Stimulated activated CD4-positive, alpha-beta T cell treated with anti-CD3 and anti-CD28 coated beads, Interleukin-4, amount 100 ng/mL, for 24 hours (primary cell): ENCODE measurements at places on chromosomes 13 and 19.
A peak's percentile ranks its signal among the peaks of the same experiment; 100 is the strongest.

- no peak for DNase-seq
Observed at GRCh38 chr19:11446271-11446651, 10.8 kb downstream of the PRKCSH start.

DNA sequence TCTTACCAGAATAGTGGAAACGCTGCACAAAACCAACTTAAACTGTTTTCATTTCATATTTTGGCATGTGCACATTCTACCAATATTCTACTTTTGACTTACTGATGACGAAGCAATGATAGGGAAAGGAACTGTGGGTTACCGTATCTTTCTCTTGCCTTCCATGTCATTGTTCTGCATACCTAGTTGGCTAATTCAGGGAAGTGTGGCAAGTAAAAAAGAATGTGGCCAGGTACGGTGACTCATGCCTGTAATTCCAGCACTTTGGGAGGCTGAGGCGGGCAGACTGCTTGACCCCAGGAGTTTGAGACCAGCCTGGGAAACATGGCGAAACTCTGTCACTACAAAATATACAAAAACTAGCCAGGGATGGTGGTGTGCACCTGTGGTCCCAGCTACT is 108.2 kb downstream of the SIPA1L3 start:
- DNase-seq: no peak

- DNase-seq: no peak
Observed at GRCh38 chr13:74203576-74203975, 69.4 kb upstream of the KLF12 start.

GRCh38 chr19:3210347-3211017 is 14.0 kb upstream of the CELF5 start:
- DNase-seq: peak; percentile 77

- no peak for DNase-seq
Observed at GRCh38 chr19:28012361-28012760, 1200.6 kb downstream of the UQCRFS1 start.

DNA sequence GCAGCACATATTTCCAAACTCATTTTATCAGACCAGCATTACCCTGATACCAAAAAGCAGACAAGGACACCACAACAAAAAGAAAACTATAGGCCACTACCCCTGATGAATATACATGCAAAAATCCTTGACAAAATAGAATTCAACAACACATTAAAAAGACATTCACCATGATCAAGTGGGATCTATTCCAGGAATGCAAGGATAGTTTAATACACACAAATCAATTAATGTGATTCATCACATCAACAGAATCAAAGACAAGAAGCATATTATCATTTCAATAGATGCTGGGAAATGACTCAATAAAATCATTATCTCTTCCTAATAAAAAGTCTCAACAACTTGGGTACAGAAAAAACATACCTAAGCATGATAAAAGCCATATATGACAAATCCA is 11.2 kb downstream of the ZNF347 start:
- no peak for DNase-seq

- DNase-seq: no peak
Observed at GRCh38 chr13:44117351-44117750, 237.6 kb downstream of the LACC1 start.

GRCh38 chr13:67769063-67769986 is 539.2 kb upstream of the PCDH9 start:
- DNase-seq: no peak

- no peak for DNase-seq
Observed at GRCh38 chr13:41941174-41941573, 19.7 kb downstream of the VWA8 start.

DNA sequence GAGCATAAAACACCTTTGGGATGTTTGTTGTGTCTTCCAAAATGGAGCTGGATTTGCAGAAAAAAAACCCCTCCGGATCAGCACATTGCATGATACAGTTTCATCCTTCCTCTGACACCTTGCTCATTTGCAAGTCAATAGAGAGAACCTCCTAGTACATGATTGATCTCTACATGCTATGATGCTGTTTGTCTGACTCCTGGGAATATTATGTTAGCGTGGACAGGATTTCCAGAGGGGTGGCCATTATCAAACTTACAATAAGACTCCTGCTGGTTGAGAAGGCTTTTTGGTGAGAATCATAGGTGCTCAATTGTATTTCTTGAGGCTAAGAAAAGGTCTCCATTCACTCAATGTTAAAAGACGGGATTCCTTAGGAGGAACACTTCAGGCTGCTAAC is 75.9 kb upstream of the SCEL start:
- DNase-seq: no peak

DNA sequence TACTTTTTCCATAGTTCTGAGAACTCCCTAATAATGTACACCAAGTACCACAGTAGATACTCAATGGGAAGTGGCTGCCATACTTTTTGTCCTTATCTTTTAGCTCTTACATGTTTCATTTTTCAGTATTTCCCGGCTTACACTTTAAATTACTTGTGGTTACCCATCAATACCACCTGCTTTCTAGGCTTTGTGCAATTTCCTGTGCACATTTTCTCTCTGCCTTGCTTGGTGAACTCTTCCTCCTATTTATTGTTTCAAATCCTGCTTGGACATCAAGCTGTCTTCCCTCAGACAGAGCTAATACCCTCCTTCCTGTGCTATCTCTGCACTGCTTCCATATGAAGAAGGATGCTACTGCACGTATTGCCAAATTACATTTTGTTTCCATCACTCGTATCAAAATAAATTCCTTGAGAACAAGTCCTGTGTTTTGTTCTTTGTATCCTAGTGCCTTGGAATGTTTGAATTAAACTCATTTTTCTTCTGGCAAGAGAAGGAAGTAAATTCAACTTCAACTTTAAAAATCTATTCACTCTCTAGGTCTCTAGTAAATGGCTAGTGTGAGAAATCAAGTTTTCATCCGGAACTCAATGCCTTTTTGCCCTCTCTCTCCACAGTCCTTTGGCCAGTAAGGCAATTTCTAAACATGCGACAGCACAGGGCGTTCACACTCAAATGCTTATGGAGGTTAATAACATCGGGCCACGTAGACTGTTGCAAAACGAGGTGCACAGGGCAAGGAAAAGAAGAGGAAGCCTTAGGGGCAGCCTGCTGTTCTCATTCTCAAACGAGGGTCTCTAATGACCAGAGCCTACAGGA is 5.6 kb downstream of the ZAR1L start:
- no peak for DNase-seq

DNA sequence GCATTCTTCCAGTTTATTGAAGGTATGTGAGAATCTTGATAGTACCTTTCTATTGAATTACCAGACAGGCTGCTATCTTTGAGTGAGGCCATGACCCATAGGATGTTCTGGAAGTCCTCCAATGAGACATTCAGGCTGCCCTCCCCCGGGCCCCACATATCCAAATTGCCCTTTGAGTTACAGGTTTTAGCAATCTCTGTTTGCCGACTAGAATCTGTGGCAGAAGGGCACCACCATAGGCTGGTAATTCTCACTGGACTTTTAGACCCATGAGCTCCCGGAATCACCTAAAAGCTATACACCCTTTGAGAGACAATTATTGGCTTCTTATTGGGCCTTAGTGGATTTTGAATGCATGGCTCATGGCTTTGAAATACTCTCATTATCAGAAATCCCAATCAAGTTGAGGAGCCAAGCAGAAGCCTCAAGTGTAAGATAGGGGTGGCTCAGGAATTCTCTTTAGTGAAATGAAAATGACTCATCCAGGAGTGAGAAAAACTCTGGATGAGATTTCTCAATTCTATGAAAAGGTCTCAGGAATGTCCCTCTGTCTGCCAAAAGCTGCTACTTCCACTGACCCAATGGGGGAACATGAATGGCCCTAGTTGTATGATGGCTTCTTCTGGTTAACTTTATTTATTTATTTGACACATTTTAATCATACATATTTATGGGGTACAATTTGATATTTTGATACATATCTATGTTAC is 172.1 kb upstream of the CSNK1A1L start:
- DNase-seq: no peak

- no peak for DNase-seq
Observed at GRCh38 chr19:6697291-6697690, 23.2 kb downstream of the C3 start.

DNA sequence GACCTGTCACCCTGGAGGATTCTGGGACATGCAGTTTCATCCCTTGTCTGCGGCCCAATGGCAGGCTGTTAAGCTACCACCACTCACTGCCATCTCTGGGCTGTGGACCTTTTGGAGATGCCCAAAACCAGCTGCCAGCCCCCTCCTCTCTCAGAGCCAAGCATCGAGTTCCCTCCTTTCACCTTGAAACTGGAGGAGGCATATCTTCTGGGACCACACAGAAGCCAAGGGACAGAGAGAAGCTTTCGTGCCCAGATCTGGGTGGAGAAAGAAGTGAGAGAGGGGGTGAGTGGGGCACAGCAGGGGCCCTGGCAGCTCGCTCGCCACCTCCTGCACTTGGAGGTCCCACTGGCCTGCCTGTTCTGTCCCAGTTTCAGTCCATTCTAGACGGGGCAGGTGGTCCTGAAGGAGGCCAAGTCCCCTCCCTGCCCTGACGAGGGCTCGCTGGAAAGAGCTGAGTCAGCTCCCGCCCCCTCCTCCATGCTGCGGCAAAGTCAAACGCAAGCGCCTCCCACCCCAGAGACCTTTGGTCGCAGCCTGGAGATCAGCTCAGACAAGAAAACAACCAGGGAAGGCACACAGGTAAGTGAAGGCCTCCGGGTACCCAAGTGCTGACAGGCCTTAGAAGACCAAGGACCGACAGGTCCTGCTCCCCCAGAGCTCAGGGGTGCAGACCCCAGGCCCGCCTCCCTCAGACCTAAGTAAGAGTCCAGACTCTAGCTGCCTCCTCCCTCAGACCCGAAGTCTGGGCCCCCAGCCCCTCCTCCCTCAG is 3.8 kb downstream of the BCAT2 start:
- no peak for DNase-seq

- DNase-seq: no peak
Observed at GRCh38 chr19:50198431-50199258, 4.8 kb upstream of the MYH14 start.

GRCh38 chr19:17522988-17523872 is 11.8 kb downstream of the PGLS start:
- DNase-seq: peak; percentile 42

DNA sequence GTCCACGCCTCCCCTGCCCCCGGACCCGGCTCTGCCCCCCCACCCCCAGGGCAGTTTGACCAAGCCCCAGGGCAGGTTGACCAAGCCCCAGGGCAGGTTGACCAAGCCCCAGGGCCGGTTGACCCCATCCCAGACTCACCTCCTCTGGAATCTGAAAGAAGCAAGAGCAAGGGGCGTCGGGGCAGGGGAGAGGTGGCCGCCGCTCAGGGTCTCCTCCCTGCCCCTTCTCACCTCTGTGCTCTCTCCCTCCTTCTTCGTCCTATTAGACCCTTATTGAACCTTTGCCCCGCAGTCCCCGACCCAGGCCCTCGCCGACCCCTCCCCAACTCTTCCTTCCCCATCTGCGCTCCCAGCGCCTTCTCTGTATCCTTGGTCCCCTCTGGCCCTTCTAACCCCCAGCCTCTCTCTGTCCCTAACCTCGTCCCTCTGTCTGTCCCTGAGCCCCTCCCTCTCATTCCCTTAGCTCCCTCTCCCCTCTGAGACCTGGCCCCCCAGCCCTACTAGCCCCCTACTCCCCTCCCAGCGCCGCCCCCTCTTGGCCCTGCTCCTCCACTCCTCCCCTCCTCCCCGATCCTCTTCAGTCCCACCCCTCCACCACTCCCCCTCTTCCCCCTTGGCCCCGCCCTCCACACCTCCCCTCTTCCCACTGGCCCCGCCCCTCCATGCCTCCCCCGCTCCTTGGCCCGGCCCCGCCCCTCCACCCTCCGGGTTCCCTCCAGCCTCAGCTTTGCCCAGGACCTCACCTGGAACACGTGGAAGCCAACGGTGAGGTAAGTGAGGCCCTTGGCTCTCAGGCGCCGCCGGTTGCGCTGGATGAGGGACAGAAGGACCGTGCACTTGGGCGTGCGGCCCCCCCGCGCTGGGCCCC is 7.6 kb downstream of the CAPN12 start:
- peak; percentile 64 for DNase-seq

DNA sequence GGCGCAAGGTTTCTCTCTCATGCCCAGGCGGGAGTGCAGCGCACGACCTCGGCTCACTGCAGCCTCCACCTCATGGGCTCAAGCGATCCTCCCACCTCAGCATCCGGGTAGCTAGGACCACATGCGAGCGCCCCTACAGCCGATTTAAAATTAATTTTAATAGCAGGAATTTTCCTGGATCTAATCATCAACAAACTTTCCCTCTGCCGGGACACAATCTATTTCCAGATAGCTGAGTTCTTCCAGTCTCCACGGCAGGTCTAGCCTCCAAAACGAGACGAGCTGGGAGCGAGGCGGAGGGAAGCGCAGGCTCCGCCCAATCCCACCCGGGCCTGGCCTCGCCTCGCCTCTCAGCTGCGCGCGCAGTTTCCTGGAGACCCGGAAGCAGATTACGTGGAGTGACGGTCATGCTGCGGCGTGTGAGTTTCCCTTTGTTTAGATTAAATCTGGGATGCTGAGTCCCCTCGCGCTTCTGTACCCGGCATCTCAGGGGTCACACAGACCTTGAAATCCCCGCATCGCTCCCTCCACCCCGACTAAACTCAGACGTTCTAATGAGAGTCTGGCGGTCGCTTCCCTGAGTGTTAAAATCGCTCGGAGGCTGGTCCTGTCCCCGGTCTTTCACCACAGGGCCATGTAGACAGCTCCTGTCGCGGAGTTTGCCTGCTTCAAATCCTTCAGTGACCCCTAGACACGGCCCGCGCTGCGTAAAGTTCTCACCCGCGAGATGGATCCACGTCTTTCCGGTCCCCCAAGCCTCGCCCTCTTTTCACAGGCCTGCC is at the start of gene ZNF880:
ZNF880 (plus strand) TSS at position 365 of the 782 bp plus-strand sequence; CDS start at position 408, 43 bp downstream.
- DNase-seq: peak; percentile 95

GRCh38 chr19:53196777-53197396 is 3.7 kb upstream of the ZNF665 start:
- DNase-seq: peak; percentile 96

- no peak for DNase-seq
Observed at GRCh38 chr19:19169236-19170052, 619 bp downstream of the MEF2B start.

GRCh38 chr13:36006894-36007675 is 124.1 kb downstream of the DCLK1 start:
- no peak for DNase-seq

DNA sequence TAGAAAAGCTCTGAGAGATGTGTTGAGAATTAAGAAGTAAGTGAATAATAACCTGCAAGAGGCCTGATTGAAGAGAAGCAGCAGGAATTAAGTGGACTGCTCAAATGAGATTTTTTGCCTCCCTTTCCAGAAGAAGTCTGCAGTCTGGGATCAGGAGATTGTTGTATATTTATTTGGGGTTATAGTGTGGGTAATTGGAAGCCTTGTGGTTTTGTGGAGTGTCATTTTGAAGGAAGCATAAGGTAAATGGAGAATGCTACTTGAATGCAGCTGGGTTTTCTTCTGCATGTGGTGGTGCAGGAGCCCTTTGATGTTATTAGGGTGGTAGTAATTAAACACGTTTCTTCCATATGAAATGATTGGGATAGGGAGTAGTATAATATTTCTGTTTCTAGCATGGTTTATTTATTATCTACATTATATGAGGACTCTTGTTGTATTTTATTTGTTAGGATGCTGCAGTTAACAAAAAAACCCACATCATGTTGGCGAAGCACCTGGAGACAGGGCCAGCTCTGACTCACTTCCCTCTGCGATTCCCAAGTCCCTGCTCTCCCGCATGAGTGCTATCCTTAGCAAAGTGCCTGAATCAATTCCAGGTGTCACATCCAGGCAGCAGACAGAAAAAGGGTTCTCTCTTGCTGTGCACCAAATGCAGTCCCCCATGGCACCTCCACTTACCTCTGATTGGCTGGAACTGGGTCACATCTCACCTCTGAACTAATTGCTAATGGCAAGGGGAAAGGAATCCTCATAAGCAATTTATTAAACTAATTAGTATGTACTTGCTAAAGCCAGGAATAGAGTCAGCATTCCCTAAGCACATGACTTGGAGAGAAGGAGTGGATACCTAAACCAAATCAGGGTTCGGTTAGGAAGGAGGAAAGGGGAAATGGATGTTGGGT is 54.8 kb downstream of the DGKH start:
- no peak for DNase-seq
